Calu3 (cell line): ENCODE measurements at places on chromosomes 16 and 17. TPM values are rescaled to one million over a fixed set of nuclear protein-coding genes. Genes with fewer than 3 reads are reported as not detected.

The WSCD1 gene
- total RNA-seq: 0.45 and 1.8 TPM in 2 replicates

The ZSWIM7 gene
- total RNA-seq: 11.9 and 12.4 TPM in 2 replicates

GRCh38 chr16:48125888-48126287 lies 29.9 kb downstream of the ABCC12 start:
- no peak for DNase-seq

GRCh38 chr16:51596247-51596646 lies 445.2 kb upstream of the SALL1 start:
- no peak for DNase-seq

DNA sequence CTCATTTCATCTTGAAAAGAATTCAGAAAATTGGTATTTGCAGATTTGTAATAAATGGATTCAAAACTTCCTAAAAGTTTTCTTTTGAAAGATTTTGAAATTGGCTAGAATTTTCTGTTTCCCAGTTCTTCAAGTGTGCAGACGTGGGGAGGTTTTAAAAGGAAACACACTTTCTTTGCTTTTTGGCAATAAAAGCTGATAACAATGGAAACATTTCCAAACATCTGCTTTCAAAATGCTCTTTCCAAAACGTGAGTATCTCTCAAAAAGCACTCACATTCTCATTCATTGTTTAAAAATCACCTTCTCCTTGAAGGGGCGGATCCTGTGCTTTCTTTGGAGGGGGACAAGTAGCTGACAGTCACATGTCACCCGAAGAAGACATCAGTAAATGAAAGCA lies 8.6 kb upstream of the GSG1L start:
- no peak for DNase-seq
